ENCODE measurements at places on chromosomes 3 and 15.

DNA sequence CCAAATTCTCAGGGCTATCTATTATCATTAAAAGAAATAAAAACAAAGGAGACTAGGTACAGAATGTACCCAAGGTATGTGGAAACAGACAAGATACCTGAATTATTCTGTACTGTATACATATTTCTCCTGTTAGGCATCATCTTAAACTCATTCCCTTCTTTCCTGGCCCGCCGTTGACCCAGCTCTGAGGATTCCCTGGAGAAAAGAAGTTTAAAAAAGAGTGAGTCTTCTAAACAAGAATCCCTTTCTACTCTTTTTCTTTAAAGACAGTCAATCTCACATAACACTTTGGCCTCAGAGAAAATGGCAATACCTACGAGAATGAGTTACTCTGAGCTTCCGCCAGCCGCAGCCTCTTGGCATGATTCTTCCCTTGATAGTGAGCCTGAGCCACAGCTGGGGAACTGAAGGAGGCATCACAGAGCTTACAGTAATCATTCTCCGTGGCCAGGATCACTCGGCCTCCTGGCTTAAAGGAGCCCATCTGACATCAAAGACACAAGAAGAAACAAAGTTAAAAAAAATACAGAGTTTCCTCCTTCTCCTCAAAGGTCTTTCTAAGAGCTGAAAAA is 44.2 kb downstream of the ZMAT3 start:
- DNase-seq: no peak

GRCh38 chr3:184683900-184684560 is 27.8 kb downstream of the MAGEF1 start:
- DNase-seq: no peak

GRCh38 chr3:45499529-45499928 is 95.0 kb upstream of the LIMD1 start:
- peak; percentile 62 for DNase-seq

- DNase-seq: no peak
Measured at GRCh38 chr3:37462452-37462851, 288.1 kb upstream of the LRRFIP2 start.

GRCh38 chr15:67945951-67946700 is 106.3 kb upstream of the RNU6-1 start:
- peak; percentile 80 for DNase-seq

DNA sequence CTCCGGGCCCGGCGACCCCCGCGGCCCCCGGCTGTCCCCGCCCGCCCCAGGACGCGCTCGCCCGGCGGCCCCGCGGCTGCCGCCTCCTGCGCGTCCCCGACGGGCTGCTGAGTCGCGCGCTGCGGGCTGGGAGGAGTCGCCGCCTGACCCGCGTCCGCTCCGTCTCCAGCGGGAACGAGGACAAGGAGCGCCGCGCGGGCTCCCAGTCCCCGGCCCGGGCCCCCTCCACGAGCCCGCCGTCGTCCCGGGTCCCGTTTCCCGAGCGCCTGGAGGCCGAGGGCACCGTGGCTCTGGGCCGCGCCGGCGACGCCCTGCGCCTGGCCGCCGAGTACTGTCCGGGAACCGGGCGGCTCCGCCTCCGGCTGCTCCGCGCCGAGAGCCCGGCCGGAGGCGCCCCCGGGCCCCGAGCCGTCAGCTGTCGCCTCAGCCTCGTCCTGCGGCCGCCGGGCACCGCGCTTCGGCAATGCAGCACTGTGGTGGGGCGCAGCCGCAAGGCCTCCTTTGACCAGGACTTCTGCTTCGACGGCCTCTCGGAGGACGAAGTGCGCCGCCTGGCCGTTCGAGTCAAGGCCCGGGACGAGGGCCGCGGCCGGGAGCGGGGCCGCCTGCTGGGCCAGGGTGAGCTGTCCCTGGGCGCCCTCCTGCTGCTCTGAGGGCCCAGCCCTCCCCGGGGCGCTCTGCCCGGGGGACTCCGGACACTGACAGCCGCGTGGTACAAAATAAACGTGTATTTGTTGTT is 1.5 kb downstream of the C2CD4A start:
- DNase-seq: no peak

- no peak for DNase-seq
Measured at GRCh38 chr3:123832692-123833397, 51.3 kb downstream of the MYLK start.

- no peak for DNase-seq
Measured at GRCh38 chr15:80081390-80081789, 21.9 kb downstream of the ZFAND6 start.

DNA sequence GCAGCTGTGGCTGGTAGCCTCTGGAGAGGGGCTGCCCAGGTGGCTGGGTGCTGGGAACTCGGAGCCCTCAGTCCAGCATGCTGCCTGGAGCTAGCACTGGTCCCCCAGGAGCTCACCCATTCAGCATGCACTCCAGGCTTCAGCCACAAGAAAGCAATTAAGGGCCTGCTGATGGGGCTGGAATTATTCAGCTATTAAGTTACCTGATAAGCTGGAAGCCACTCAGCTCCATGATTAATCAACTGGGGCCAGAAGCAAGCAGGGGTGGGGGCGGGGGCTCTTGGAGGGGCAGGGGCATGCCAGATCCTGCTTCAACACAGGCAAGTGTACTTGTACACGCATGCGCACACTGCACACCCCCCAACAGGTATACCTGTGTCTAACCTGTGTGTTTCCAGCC is 22.1 kb upstream of the TMEM115 start:
- peak; percentile 52 for DNase-seq

GRCh38 chr3:109178708-109179107 is 42.2 kb downstream of the C3orf85 start:
- no peak for DNase-seq

GRCh38 chr3:187744169-187745151 is 808 bp downstream of the BCL6 start:
- DNase-seq: peak; percentile 28

GRCh38 chr3:139718415-139718814 is 40.6 kb upstream of the NMNAT3 start:
- peak; percentile 39 for DNase-seq

DNA sequence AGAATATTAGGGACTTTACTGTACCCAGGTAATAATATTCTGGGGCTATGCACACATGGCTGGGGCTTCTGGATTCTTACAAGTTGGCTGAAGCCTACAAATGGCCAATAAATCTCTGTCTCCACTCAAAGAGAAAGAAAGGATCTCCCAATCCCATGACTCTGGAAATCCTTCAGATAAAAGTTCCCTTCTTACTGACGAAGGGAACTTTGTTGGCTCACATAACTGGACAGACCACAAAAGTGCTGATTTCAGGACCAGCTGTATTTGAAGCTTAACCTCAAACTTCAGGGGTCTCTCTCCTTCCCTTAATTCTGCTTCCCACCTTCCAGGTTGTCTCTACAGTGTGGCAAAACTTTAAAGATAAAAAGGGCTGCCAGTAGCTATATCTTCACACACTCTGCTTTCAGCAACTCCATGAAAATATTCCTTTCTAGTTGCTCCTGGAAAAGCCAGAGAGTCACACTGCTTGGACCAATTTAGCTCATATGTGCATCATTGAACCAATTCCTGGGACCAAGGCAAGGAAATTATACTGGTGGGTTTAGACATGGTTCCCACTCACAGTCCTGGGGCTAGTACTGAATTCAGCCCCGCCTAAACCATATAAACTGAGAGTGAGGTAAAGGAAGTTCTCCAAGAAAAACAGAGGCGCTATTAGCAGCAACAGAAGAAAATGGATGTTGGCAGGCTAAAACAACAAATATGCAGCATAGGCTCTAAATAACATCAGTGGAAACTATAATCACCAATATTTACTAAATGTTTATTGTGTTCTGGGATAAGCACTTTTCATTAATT is 290.0 kb upstream of the GADL1 start:
- DNase-seq: no peak

- no peak for DNase-seq
Measured at GRCh38 chr3:132758740-132759139, 36.5 kb upstream of the NPHP3 start.

- peak; percentile 72 for DNase-seq
Measured at GRCh38 chr3:122560680-122561079, 3.4 kb downstream of the PARP9 start.

- DNase-seq: peak; percentile 49
Measured at GRCh38 chr15:89472785-89473256, 23.6 kb downstream of the RHCG start.

GRCh38 chr3:34012102-34012461 is 213.7 kb downstream of the PDCD6IP start:
- DNase-seq: peak; percentile 98

GRCh38 chr3:46889381-46890110 is 12.0 kb downstream of the PTH1R start:
- no peak for DNase-seq

DNA sequence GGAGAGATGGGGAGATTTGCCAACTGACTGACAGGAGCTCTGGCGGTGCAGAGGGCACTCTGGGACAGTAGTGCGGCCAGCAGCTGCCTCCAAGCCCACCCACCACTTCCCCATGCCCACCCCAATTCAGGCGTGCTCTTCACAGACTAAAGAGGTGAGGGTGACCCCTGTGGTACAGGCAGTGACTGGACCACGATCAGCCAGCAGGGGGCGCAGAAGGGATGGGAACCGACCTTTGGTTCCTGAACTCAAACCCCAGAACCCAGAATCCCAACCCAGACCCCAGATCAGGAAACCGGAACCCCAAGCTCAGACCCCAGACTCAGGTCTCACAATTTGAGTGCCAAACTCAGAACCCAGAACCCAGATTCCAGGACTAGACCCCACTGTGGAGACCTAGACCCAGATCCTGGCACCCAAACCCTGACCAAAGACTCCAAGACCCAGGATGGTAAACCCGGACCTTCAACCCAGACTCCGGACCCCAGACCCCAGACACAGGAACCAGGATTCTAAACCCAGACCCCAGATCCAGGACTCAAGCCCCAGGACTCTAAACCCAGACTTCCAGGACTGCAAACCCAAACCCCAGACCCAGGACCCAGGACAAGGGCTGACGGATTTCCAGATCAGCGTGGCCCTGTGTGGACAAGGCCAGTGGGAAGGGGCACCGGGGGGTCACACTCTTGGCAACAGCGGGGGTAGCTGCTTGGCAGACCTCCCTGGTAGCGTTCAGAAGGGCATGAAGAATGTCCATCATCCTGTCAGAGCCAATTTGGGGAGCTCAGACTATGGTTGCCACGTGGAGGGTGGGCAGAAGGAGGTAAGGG is 3.7 kb upstream of the MYL3 start:
- peak; percentile 26 for DNase-seq

DNA sequence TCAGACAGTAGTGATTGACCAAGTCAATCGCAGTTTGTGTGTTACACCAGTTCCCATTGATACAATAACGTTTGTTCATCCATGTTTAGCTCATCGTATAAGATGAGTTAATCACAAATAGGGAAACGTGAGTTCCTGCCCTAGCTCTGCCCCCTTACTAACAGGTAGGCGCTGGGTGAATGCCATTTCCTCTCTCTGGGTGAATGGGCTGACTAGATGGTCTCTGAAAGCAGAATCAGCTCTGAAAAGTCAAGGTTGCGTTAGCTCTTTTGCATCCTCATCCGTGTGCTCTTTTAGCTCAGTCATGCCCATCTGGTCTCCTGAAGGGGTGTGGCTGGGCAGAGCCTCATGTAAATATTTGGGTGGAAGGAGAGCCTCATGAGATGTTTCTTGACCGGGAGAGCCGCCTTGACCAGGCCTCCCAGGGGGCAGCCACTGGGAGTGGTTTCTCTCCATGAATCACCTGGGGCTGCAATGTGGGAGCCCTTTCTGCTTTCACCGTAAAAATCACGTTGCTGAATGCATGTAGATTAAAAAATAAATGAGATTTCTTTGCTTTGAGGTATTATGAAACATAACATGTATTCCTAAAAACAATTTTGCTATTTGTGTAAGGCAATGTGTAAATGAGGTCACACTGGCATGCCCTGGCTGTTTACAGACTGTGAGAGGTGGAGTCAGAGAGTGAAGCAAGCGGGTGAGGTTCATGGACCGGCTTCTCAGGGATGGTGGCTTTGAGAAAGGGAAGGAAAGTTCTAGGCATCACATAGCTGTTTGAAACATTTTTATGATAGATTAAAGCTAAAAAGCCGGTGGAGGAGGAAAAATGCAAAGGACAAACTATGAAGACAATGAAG is 108.4 kb upstream of the RASGRP1 start:
- no peak for DNase-seq

DNA sequence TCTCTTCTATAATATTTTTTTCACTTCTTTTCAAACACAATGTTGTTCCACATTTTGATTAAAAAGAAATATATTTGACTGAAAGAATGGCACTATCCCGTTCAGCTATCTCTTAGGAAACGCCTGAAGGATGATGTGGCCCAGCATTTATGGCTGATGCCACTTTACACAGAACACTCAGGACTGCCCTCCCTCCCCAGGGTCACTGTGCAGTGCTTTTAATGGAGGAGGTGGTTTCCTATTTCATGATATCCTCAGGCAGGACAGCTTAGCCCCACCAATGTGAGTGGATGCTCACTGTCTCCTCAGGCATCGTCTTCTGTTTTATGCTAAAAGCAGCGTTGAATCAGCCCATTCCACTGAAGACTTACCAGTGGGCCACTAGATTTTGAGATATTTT is 135.9 kb downstream of the KCNAB1 start:
- DNase-seq: no peak

DNA sequence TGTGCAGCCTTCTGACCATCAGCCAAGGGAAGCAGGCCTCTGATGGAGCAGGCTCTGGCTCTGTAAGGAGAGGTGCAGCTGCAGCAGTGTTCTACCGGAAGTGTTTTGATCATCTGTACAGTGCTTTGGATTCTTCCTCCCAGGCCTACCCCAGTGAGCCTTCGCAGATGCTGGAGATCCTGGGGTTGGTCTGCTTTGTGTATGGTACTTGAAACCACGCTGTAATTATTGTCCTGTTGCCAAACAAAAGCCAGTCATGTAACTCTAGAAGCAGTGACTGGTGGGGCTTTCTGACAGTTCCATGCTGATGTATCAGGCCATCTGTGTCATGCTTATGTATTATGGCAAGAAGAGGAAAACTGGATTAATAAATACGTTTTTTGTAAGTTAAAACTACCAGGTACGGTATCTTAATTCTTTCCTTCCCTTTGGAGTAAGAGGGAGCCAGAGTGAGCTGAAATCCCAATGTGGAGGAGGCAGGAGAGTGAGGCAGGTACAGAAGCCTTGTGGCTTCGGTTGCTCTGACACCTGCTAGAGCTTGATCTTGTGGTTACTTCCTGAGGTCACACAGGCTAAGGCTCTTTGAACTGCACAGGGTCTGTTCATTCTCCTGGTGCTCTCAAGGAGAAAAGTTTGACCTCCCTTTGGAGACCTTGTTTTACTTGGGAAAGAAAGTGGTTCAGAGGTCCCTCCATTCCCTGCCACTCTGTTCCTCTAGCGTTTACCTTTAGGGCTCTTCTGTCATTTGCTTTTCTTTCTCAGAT is 3.7 kb downstream of the TMEM42 start:
- no peak for DNase-seq

DNA sequence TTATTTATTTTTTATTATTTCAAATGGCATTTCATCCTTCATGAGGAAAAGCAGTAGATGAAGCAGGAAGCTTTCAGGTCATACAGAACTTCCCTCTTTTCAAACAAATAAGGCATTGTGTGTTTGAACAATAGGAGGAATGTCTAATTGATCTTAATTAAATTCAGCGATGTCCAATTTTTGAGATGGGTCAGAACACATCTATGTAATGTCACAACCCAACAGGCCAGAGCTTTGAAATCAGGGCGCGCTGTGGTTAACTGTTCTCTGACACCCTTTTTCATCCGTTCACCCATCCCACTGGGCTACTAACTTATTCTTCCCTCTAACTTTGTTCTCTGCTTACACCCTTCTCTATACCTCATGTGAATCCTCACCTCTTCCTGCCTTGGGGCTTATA is 510.5 kb downstream of the FOXP1 start:
- DNase-seq: no peak

- DNase-seq: no peak
Measured at GRCh38 chr3:172580680-172581401, 57.6 kb upstream of the TNFSF10 start.

Measured in bronchial epithelial cell (primary cell).